ENCODE measurements at places on chromosomes 3 and 15.

GRCh38 chr15:79595995-79596622 is 164.0 kb downstream of the MINAR1 start:
- peak; percentile 80 for DNase-seq

GRCh38 chr3:55177749-55178148 is 249.9 kb upstream of the LRTM1 start:
- DNase-seq, result no peak

DNA sequence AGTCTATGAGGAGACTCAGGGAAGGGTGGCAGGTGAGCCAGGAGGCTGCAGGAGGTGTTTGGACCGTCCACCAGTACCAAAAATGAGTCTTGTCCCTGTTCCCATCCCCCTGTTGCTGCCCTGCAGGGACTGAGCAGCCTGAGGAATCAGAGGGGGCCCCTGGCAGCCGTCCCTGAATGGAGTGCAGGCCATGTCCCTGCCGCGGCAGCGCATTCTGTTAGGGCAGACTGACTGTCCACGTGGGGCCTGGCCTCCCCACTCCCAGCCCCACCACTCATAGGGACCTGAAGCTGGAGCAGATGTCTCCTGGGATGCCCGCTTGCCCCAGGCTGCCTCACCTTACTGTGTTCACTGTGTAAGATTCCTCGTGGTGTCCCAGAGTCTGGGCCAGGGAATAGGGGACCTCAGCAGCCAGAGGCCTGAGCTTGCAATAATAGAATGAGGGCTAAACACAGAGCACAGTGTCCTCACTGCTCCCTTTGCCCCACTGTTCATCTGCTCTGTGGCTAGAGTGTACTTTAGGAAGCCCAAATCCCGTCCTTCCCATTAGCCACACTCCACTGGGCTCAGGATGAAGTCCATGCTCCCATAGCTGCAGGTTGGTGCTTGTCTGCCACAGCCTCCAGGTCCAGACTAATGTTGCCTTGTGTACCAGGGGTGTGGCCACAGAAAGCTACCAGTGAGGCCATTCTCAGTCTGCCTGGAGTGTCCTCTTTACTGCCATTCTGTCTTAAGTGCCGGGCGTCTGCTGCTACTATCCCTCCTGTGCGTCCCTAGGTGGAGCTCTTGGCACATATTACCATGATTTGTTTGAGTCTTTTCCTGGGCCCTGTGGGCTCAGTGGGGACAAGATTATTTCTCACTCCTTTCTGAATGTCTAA is 63.2 kb downstream of the HCN4 start:
- DNase-seq, result peak; percentile 42

GRCh38 chr3:58274027-58274614 is 31.9 kb upstream of the RPP14 start:
- DNase-seq, result no peak

DNA sequence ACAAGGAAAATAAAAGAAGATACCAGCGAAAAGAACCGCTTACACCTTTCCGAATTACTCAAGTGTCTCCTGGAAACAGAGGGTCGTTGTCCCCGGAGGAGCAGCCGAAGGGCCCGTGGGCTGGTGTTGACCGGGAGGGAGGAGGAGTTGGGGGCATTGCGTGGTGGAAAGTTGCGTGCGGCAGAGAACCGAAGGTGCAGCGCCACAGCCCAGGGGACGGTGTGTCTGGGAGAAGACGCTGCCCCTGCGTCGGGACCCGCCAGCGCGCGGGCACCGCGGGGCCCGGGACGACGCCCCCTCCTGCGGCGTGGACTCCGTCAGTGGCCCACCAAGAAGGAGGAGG is 325 bp downstream of the ALCAM start:
- no peak for DNase-seq

DNA sequence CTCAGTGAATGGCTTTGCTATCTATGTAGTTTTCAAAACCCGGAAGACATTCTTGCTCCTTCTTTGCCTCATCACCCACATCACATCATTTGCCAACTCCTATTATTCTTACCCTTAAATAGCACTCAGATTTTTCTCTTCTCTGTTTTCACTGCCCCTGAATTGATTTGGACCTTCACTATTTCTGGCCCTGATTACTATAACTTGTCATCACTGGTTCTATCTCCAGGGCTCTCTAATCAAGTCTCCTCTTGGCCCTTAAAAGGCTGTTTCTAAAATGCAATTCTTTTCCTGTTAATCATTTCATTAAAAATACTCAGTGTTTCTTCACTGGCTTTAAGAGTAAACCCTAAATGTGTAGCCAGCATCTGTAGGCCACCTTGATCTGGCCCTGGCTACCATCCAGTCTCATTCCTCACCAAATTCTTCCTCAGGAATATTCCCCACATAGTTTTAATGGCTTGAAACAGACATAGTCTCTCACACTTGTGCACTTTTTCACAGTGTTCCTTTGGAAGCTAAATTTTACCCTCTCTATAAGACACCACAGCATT is 437.1 kb upstream of the CBLB start:
- DNase-seq, result no peak

- DNase-seq, result no peak
Observed at GRCh38 chr3:46564190-46565021, 1.7 kb downstream of the LRRC2 start.

DNA sequence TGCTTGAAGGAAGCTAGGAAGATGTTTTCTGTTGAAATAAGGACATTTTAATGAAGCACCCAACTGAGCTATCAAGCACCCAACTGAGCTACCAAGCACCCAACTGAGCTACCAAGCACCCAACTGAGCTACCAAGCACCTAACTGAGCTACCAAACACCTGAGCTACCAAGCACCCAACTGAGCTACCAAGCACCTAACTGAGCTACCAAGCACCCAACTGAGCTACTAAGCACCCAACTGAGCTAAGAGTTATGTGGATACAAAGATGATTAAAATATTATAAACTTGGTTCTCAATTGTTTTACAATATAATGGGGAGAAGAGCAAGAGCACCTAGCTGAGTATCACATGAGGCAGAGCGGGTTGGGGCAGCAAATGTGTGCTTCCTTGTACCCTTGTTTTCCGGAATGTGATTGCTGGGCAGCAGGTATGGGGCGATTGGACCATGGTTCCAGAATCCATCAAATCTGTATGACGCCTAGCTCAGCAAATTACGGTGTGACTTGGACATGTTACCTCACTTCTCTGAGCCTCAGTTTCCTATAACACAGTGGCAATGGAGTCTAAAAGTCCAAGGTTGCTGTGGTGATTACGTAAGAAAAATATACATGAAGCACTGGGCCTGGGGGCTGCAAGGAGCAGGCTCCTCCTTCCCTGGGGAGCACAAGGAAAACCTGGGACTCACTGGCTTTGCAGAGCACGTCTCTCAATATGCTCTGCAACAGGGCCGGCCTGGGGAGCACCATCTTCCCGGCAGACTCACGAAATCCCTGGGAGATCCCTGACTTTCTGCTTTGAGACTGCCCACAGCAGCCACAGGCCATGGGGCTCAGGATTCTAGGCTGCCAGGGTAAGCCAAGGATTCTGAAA is 11.3 kb downstream of the BMF start:
- DNase-seq, result no peak
